ENCODE measurements at places on chromosomes 2 and 18.

GRCh38 chr2:120711694-120712093, 24.0 kb upstream of the GLI2 start:
- DNase-seq: no peak

DNA sequence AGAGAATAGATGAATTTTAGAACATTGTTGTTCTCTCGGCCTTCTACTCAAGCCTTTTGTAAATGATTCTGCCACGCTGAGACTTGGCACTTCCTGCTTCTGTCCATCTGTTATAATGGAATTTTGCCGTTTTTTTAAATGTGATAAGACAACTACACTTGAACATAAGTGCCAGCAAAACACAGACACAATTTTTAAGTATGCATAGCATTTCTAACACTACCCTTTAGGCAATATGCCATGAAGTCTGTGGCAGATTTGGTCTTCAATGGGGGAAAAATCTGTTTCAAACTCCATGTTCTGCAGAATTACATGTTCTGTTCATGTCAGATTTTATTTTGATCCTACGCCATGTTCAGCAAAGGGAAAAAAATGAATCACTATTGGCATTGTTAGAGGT, 1170.7 kb upstream of the SLC39A10 start:
- no peak for DNase-seq

DNA sequence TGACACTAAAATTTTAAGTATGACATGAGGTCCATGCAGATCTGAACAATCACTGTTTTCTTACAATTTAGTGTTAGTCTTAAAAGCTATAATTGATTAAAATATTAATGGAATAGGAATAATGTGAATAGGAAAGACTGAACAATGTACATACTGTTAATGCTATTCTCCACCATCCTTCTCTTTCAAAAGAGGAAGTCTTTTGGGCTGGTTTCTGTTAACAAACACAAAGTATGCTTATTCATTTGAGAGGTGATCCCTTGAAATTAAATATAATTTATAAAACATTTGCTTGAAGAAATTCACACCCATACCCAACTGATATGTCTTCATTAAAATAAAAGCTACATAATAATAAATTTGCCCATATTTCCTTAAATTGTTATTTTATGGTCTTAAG, 2.3 kb downstream of the STPG4 start:
- no peak for DNase-seq

- DNase-seq: no peak
Observed at GRCh38 chr2:15058015-15058720, 425.7 kb downstream of the LRATD1 start.

DNA sequence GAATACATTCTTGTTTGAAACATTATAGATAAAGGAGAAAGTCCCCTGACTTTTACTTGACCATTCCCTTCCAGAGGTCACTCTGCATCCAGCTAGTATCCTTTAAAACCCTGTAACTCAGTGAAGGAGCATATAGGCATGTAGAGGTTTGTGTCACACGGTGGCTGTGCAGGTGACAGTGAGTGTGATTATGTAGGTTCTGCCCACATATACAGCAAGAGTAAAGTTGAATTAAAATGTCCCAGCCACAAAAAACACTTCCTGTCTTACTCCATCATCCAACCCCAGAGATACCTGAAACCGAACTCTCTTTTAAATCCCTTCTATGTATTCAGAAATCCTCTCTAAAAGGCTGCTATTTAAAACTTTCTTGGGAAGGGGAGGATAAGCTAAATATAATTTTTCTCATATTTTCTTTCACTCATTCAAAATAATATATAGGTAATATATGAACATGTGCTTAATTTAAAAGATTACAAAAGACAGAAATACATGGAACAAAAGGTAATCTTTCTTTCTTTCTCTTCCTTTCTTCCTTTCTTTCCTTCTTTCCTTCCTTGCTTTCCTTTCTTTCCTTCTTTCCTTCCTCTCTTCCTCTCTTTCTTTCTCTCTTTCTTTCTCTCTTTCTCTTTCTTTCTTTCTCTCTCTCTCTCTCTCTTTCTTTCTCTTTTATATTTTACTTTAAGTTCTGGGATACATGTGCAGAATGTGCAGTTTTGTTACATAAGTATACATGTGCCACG, 20.6 kb upstream of the ACSL3 start:
- no peak for DNase-seq

Data from stimulated activated naive CD4-positive, alpha-beta T cell treated with Interleukin-2 at 50 U/mL for 16 hours (primary cell).